ENCODE measurements at places on chromosomes 2 and 18.

- DNase-seq, result no peak
Observed at GRCh38 chr2:45769854-45770576, 118.5 kb downstream of the PRKCE start.

- DNase-seq, result no peak
Observed at GRCh38 chr18:55220523-55220922, 261.3 kb upstream of the CCDC68 start.

DNA sequence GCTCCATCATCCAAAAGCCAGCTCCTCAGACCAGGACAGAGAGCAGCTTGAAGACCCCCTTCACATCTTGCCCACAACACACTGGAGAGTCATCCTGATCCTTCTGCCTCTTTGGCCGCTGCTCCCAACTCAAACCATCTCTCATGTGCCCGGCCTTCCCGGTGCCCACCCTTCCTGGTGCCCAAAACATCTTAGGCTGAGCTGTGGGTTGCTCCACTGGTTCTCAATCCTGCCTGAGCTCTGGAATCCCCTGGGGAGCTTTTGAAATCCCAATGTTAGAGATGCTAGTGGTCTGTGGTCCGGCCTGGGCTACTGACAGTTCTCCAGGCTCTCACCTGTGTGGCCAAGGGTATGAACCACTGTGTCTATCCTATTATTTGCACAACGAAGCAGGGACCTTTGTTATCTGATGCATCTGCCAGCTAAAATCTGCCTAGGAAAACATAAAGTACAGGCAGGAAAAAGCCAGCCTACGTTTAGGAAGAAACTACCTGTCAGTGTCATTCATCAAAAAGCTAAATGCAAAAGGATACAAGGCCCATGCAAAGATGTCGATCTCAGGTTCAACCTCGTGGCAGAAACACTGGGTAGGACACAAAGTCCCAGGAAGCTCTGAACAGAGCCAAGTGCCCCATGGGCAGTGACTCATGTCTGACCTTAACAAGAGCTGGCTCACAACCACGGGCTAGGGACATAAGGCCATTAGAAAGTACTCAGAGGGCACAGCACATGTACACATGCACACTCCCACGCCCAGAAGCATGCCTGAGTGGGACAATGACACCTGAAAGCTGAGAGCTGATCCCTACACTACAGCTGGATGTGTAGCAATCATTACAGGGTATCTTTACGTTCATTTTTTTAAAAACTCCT is 30.8 kb downstream of the TBC1D8 start:
- no peak for DNase-seq

- no peak for DNase-seq
Observed at GRCh38 chr2:20514596-20515269, 67.9 kb downstream of the RHOB start.

DNA sequence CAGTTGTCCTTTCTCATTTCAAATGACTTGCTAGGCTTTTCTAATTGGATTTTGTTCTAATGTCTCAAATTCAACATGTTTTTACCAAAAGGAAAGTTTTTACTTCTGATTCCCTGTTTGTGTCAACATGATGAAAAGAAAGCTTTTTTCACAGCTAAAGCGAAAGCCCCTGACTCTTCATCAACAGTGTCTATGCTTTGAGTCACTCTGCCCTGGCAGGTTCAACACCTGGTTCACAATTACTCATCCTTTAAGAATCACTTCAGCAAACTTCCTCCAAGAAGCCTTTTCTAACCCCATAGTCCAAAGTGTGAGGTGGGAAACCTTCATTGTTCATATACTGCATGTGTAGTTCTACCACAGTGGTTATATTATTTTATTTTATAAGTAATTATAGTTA is 7.6 kb upstream of the DSG2 start:
- no peak for DNase-seq

DNA sequence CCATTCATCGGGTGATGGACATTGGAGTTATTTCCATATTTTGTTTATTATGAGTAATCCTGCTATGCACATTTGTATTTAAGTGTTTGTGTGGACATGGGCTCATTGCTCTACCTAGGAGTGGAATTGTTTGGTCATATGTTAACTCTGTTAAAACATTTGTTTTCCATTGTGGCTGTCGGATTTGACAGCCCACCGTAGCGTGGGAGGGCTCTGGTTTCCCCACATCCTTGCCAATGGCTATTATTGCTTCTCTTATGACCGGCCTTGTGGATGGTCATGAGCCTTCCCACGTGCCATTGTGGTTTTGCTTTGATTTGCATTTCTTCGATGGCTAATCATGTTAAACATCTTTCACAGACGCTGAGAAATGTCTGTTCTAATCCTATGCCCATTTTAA is 92.0 kb downstream of the ZNF236 start:
- no peak for DNase-seq
